ENCODE measurements at places on chromosomes 4 and X. TPM values are rescaled to one million over a fixed set of nuclear protein-coding genes. Genes with fewer than 3 reads are reported as not detected.

Gene ADH1C
- total RNA-seq, result 0.69 TPM

Gene PLXNB3
- total RNA-seq, result 3.6 TPM

Gene MGARP
- 0.34 TPM for total RNA-seq

Gene PLAC1
- total RNA-seq, result 10.1 TPM

DNA sequence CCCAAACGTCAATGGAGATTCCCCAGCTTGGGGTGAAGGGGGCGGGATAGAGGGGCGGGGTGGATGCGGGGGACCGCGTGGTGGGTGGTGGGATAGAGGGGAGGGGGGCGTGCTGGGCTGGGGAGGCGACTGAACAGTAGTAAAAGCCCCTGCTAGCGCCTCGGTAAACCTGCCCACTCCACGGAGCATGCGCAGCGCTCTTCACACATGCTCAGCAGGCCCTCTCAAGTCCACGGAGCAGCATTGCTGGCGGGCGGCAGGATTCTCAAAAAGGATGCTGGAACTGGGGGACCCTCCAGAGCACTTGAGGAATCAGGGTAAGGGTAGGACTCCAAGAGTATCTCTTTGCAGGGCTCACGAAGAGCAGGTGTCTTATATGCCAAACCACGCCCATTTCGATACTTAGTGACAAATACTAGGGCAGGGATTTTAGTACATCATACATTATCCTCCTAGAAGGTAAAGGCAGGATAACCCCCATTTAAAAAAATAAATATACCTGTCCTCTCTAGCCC, 378 bp upstream of the RPS6KA6 start:
- peak; percentile 62 for DNase-seq

DNA sequence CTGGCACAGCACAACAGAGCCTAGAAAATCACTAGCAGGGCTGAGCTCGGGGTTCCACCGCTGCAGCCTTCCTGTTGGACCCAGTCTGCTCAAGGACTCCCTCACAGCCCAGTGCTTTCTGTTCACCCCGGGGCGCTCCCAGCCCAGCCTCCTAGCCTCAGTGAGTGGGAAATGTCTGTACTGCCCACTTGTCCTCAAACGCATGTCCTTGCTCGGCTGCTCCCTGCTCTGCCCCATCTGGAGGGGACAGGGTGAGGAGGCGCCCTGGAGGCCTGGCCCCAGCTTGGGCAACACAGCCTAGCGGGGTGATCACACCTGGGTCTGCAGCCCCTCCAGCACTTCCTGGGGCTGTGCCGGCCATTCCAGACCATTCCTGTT, 11.9 kb upstream of the CCNQ start:
- no peak for DNase-seq

DNA sequence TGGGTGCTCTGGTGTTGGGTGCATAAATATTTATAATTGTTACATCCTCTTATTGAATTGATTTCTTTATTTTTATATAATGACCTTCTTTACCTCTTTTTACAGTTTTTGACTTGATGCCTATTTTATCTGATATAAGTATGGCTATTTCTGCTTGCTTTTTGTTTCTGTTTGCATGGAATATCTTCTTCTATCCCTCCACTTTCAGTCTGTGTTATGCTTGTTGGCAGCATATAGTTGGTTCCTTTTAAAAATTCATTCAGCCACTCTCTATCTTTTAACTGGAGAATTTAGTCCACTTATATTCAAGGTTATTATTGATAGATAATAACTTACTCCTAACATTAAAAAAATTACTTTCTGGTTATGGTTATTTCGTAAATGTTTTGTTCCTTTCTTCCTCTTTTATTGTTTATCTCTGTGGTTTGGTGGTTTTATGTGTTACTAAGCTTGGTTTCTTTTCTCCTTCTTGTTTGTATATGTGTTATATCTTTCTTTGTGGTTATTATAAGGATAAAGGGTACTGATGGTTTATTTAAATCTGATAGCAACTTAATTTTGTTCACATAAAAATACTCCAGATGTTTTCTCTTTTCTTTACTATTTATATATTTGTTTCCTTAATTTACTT, 69.5 kb downstream of the IL15 start:
- DNase-seq, result no peak

DNA sequence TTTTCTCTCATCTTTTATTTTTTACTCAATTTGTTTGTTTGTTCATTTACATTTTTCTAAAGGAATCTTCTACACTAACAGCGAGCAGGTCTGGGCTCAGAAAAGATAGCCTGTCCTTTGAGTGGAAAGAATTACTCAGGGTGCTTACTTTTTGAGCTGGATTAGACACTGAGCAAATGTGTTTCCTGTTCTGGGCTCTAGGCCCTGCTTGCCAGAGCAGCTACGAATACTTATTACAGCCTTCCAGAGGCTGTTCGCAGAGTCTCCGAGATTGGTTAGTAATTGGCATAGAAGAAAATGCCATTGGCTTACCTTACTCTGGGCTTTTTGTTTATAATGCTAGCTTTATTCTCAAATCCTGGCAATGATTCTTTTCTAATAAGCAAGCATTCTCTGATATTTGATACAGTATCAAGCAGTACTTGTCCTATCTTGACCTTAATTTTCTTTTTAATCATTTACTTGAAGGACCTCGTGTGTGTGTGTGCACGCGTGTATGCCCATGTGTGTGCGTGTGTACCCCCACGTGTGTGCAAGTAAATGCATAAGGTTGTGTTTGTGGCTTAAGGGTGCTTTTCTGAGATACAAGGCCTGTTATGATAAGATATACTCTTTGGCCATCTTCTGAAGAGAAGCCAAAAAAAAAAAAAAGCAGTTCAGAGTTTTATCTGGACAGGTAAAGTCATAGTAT, 76.2 kb upstream of the GRXCR1 start:
- DNase-seq, result no peak

DNA sequence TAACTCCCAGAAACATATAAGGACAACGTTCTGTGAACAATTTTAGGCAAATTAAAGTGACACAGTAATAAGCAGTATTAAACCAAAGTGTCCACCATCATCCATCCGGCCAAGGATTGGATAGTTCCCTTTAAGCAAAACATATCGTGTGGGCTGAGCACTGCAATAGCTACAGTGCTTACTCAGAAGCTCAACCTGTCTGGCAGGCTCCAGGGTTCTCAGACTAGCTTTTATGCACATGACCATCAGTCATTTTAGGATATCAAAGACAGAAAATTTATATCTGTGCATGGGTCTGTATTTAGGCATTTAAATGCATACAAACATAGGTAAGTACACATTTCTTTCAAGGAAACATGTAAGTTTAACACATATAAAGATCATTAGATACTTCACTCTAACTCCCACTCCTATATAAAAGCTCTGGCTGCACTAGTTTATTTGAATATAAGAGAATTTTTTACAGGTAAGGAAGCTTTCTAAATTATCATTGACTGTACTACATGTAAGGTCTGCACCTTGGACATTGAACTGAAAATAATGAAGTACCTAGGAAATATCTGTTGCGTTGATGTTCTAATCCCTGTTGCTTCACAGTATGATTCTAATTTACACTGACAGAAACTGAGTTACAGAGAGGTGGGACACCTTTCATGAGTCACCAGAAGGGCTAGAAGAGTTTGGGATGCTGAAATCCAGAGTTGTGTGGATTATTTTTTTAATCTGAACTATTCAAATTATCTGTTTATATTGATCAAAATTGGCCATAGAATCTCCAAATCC, 67.6 kb downstream of the ELOVL6 start:
- no peak for DNase-seq

- DNase-seq, result no peak
Observed at GRCh38 chr4:183260491-183261151, 59.5 kb downstream of the CLDN22 start.

DNA sequence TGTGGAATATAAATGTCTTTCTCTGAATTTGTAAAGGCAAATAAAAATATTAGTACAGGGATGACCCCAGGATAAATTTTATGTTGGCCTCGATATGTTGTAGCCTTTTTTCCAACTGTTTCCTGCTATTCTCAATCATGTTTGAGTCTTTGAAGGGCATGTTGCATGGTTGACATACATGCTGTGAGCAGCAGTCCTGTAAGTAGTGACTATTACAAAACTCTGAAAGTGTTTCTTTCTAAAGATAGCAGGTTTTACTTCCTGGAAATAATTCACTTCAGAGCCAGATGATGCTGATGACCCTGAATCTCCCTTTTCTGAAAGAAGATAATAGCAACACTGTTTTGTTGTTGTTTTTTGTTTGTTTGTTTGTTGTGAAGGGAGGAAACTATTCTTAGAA, 393.0 kb upstream of the GNPDA2 start:
- no peak for DNase-seq

- no peak for DNase-seq
Observed at GRCh38 chrX:9091258-9091657, 57.3 kb upstream of the FAM9B start.

- no peak for DNase-seq
Observed at GRCh38 chr4:70657326-70657725, 9.0 kb downstream of the JCHAIN start.

GRCh38 chrX:154090731-154091130, 6.8 kb downstream of the MECP2 start:
- no peak for DNase-seq

DNA sequence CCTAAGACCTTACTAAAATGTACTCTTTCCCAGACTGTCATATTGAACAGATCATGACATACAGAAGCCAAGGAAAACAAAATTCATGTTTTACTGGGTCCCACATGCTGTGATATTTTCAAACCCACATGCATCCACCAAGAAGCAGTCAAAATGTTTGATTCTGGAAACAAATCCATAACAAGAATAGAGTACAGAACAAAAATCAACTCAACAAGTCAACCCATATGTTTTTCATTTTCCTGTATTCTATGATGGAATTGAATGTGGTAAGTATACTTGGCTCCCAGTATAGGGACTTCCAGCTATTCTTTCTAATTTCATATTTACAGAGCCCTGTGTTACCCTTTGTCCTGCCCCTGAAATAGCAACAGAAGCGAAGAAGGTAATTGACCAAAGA, 106.8 kb downstream of the COL25A1 start:
- no peak for DNase-seq

DNA sequence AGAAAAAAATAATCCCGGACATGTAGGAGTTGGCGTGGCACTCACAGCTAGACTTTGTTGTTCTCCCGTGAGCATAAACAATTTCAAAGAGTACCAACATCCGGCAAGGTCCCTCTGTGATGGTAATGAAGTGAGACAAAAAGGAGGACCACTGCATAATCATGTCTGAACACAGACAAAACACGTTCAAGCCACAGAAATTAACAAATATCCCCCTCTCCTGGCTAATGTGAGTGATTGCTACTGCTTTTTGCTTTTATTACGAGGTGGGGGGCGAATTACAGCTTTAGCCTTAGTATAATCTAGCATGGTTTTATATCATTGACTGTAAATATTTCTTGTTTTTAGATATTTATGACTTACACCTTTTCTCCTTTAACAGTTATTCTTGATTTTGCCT, 118.5 kb downstream of the PLS3 start:
- no peak for DNase-seq

GRCh38 chrX:4690521-4690920, 977.1 kb upstream of the PRKX start:
- no peak for DNase-seq

Data from mesothelial cell of epicardium (in vitro differentiated cells).